ENCODE measurements at places on chromosomes 12 and 14.

DNA sequence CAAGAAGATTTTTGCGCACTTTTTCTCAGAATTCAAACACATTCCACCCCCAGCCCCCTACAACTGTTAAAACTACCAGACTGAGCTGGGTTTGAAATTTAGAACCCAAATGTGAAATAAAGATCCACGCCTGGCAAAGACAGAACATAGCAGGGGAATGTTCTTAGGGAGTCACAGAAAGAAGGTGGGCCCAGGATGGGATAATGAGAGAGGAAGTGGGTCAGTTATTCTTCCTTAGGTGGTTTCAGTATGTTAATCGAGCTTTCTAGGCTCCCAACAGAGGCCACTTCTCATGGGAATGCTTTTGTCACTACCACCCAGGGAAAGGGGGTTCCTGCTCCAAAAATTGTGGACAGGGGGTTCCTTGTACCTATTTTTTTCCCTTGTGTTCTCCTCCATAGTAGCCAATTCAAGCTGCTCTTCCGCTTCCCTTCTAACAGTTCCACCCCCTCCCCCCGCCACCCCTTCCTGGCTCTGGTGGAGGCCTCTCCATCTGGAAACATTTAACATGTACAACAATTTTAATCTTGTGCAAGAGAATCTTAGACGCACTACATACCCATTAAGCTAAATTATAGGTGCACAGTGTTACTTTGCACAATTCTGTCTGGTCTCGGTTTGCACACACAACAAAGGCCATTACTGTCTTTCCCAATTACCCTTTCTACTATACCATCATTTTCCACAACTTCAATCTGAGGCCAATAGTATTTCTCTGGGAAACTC is 218.1 kb downstream of the MON2 start:
- DNase-seq = no peak

- DNase-seq = no peak
These were observed 30.9 kb upstream of the TUBA1C start for GRCh38 chr12:49233842-49234526.

- DNase-seq = no peak
These were observed 112.3 kb downstream of the PLXNC1 start for GRCh38 chr12:94260717-94261116.

GRCh38 chr12:117119592-117120198 is 20.5 kb upstream of the TESC start:
- DNase-seq = no peak

GRCh38 chr12:54384591-54385041 is at the start of gene ZNF385A:
Gene ZNF385A, minus strand, starts transcription at chr12:54384733. Its CDS starts 219 bp downstream, at chr12:54384514.
- DNase-seq = no peak

GRCh38 chr12:110888256-110888991 is 32.0 kb downstream of the MYL2 start:
- no peak for DNase-seq

- DNase-seq = no peak
These were observed 51.9 kb downstream of the SH2B3 start for GRCh38 chr12:111457577-111457976.

GRCh38 chr14:21109377-21110138 is 8.7 kb downstream of the TMEM253 start:
- no peak for DNase-seq

DNA sequence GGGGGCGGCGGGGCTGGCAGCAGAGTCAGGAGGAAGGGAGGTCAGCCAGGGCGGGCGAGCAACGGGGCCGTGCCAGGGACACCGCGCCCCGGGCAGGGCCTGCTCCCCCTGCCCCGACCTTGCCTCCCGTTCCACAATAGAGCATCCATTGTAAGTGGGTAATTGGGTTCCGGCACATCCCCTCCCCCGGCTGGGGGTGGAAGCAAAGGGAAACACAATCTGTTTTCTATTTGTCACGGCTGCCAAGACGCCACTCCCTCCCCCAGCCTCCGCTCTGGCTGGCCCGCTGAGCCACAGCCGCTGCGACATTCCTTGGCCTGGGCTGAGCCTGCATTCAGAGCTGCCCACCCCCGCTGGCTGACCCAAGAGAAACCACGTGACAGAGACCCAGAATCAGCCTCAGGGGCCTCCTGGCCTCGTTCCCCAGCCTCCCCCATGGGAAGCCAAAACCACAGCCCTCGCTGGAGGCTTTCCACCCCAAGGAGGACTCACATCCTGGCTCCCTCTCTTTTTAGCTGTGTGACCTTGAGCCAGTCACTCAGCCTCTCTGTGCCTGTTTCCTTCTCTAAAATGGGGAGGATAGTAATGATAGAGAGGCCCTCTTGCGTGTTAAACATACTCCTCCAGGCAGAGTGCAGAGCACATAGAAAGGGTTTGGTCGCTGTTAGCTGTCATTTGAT is 117.6 kb downstream of the SCARB1 start:
- DNase-seq = peak; percentile 77

DNA sequence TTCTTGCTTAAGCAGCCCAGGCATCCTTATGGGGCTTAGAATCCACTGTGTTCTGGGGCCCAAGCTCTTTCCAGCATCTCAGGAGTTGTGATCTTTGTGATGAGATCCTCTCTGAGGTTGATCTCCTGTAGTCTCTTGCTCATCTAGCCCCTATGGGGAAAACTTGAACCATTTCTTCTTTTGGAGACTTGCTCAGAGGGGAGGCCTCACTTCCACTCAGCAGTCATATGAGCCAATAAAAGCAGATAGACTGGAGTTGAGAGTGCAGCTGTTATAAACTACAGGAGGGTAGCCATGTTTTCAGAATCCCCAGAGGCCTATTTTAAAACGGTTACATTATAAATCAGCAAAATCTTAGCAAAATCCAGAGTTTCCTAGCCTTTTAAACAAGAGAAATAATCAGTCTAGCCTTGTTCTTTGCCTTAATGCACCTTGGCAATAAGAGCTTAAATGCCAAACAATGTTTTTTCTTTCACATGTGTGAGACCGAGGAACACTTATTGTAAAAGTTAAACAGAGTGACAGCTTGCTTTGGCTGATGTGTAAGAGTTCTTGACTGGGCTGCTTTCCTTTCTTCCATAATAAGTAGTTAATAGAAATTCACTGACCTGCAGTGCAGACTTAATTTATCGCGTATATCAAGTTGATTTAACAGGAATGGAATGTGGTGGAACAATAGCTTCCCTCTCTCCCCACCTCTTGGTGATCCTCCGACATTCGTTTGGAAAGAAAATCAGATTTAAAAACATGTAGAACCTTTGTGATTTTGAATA is 168.3 kb downstream of the NEDD1 start:
- DNase-seq = no peak
